ENCODE measurements at places on chromosomes 12 and 14.

DNA sequence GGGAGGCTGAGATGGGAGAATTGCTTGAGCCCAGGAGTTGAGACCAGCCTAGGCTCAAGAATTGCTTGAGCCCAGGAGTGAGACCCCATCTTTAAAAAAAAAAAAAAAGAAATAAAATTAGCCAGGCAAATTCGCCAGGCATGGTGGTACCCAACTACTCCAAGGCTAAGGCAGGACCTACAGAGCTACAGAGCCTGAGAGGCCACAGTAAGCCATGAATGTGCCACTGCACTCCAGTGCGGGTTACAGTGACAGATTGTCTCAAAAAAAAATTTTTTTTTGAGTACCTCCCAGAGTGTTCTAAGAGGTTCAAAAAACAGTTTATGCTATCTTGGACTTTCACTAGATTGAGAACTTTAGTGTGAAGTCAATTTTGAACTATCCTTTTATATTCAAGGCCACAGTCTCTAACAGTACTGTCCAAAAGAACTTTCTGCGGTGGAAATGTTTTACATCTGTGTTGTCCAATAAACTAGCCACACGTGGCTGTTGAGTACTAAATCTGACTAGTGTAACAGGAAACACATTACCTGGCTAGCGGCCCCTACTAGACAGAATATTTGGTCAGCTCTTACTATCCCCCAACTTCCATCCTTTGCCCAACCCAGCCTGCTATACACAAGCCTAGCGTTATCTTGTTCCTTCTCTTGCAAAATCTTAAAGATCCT, 2.4 kb downstream of the RPL36AL start:
- no peak for DNase-seq

DNA sequence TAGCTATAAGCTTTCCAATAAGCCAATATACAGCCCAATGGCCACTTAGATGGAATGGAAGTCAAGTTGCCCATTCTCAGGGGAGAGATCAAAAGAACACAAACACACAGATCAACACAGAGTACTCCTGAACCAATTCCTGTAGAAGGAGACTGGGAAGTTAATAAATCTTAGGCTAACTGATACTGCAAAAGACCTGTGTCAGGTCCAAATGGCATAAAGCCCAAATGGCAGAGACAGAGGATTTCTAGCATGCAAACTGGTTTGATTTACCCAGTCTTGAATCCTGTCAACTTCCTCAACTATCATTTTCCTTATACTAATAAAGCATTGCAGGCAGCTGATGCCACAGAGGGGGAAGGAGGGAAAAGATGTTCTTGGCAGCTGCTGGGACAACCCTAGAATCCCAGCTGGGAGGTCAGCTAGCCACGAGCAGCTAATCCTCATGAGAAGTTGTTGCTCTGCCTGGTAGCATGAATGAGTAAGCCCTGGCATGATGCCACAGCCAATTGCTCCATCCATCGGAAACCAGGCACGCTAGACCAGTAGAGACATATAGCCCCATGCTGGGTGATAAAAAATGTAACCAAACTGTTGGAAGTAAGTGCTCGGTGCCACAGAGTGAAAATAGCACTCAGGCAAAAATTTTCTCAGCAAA, 26.2 kb downstream of the ANG start:
- peak; percentile 88 for DNase-seq

DNA sequence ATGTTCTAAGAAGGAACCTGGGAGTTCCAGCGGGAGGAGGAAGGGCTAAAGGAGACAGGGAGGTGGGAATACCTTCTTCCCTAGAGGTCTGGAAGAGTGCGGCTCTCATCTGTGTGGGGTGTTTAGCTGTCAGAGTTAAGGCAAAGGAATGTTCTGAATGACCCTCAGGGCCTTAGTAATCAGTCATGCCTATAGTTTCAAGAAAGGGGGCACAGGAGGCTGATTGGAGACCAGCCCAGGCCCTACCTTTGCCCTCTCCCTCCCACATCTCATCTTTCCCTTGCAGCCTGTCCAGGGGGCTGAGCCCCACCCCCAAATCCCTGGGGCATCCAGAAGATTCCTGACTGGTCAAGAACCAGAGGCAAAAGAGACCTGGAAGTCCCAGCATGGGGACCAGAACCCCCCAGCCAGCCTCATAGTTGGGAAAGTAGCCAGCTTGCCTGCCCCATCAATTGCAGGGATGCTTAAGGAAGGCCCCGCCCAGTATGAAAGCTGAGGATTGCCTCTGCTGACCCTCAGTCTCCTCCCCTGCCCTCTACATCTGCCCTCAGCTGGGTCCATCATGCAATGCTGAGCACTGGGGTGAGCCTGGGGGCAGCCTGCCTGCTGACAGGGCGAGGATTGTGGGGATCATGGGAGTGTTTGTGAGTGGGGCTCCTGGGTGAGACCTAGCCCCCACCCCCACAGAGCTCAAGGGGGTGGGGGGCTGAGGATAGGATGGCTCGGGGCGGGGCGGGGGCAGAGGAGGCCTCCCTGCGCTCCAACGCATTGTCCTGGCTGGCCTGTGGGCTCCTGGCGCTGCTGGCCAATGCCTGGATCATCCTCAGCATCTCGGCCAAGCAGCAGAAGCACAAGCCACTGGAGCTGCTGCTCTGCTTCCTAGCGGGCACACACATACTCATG, 1.8 kb downstream of the GPR162 start:
- DNase-seq, result no peak

GRCh38 chr14:85644211-85644610, 114.3 kb downstream of the FLRT2 start:
- DNase-seq, result no peak

GRCh38 chr12:80190001-80190400, 90.7 kb downstream of the OTOGL start:
- DNase-seq, result peak; percentile 56

DNA sequence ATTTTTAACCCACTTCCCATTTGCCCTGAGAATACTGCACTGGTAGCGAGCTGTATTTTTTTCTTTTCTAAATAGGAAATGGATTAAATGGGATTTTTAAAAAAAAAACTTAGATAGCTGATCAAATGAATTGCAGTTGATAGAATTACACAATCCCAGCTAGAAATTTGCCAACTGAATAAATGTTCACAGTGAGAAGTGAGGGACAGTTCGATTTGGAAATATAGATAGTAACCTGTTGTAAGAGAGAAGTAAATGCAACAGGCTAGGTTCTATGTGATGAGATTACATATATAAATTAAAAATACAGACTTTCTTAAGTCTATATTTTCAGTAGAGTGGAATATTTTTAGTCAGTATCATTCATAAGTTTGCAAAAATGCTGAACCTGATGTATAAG, 48.1 kb upstream of the SMCO2 start:
- DNase-seq, result no peak
